ENCODE measurements at places on chromosomes 6 and 20.

GRCh38 chr20:20593447-20594170, 118.8 kb downstream of the RALGAPA2 start:
- peak; percentile 88 for DNase-seq

GRCh38 chr6:148629181-148629580, 117.6 kb upstream of the UST start:
- no peak for DNase-seq

GRCh38 chr20:9609887-9610502, 95.6 kb downstream of the LAMP5 start:
- peak; percentile 94 for DNase-seq

DNA sequence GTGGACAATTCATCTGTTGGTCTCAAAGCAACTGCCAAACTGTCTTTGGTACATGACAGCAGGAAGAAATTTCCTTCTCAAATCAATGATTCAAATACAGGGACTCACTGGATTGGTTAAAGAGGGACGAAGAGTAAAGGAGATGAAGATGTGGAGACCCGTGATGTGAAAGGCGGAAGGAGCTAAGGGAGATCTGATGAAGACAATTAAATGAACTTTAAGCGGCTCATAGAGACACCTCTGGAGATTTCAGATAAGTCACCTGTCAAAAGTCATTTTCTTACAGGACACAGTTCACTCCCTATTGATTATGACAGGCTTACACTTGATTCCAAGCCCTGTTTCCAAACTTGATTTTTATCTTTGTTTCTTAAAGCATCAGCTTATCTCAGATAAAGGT, 466.3 kb downstream of the DOK5 start:
- DNase-seq = peak; percentile 54

GRCh38 chr20:1618954-1619540, 762 bp downstream of the SIRPB1 start:
- no peak for DNase-seq

DNA sequence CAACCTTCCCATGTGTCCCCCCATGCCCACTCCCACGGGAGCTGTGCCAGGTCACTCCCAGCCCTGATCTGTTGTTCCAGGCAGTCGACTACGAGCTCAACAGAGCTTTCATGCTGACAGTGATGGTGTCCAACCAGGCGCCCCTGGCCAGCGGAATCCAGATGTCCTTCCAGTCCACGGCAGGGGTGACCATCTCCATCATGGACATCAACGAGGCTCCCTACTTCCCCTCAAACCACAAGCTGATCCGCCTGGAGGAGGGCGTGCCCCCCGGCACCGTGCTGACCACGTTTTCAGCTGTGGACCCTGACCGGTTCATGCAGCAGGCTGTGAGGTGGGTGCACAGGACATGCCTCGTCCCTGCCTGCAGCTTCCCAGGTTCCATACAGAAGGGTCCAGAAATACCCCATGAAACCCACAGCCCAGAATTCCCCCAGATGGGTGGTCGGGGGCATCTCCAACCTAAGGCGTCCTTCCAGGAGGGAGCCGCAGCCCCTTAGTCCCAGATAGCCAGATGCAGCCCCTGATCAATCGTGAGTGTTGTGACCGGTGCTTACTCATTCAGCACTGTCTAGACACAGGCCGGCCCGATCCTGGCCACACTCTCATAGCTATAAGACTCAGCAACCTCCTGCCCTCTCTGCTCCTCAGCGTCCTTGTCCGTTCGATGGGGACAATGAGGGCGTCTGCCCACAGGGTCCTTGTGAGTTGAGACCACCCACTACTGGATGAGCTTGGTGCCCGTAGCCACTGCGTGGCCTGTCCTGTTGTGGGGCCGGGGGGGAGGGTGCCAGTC, 142.1 kb downstream of the TAF4 start:
- DNase-seq = no peak

- DNase-seq = no peak
Observed at GRCh38 chr6:104460738-104461483, 398.8 kb downstream of the HACE1 start.

DNA sequence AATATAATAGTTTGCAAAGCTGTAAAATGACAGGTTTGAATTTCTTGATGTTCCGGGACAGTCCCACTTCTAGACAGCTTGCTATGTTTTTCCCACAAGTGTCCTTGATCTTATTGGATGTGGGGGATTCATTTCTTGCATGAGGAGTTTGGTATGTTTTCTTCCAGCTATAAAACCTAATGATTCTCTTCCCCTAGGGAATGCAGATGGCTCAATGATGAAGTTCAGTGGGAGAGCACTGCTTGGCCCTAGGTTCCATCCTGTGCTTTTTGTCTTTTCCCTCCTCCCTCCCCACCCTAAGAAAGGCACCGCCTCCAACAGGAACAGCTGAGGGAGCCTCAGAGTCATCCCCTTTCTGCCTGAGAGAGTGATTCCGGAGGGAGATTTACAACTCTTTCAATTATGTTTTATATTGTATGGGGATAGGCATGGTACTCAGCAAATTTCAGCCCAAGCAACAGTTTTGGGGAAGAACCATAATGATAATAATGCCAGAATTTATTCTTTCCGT, 149.2 kb downstream of the PHACTR1 start:
- no peak for DNase-seq

DNA sequence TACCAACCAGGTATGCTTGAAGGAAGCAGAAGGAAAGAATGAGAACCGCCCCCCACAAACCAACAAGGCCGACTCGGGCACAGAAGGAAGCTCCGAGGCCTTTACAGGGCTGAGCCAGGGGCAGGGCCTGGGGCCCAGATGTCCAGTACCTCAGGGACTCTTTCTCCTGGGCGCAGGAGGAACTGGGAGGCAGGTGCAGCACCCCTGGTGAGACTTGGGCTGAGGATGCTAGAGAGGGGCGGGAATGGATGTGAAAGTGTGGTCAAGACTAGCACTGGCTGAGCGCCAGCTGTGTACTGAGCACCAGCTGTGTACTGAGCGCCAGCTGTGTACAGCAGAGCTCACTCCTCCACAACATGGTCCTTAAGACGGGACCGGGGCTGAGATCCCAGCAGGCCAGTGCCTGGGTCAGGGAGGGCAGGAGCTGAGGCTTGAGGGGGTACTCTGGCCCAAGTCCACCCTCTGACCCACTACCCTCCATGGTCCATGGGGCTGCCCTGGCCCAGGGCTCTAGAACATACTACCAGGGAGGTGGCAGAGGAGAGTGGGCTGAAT, 369.4 kb downstream of the TAF4 start:
- DNase-seq = no peak

GRCh38 chr6:169968541-169969270, 217.3 kb downstream of the ERMARD start:
- DNase-seq = no peak

DNA sequence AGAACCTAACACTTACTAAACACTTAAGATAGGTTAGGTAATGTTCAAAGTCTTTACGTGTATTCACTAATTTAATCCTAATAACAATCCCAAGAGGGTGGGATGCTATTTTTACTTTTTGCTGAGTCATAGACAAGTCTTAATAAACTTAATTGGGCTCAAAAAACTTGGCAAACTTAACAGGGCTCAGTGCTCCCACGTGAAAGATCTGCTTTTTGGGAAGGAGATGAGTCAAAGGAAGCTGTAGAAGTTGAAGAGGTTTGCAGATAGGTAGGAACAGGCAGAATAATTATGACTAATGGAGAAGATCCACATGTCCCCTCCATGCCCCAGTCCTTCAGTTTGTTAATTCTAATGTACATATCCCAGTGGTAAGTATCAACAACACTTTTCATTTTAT, 44.5 kb upstream of the STMND1 start:
- no peak for DNase-seq

- DNase-seq = peak; percentile 39
Observed at GRCh38 chr6:30463651-30464618, 25.4 kb upstream of the HLA-E start.
